Ureter (tissue), 1 donor: ENCODE measurements at places on chromosomes 12 and 14. TPM values are rescaled to one million over a fixed set of nuclear protein-coding genes. Genes with fewer than 3 reads are reported as not detected.

Gene WDR20
- 45.7 TPM for total RNA-seq

GRCh38 chr12:124703856-124704255, 136.4 kb upstream of the NCOR2 start:
- DNase-seq, result no peak

Gene DNAI7
- total RNA-seq, result 1.5 TPM

- DNase-seq, result no peak
Measured at GRCh38 chr14:103029936-103030335, 27.4 kb downstream of the CDC42BPB start.

GRCh38 chr14:100571837-100572236, 15.4 kb downstream of the BEGAIN start:
- no peak for DNase-seq

GRCh38 chr12:50841716-50842531, 802 bp upstream of the TMPRSS12 start:
- no peak for DNase-seq

Gene HOXC9
- total RNA-seq, result 1.7 TPM

Gene GALNT6
- 9.9 TPM for total RNA-seq

DNA sequence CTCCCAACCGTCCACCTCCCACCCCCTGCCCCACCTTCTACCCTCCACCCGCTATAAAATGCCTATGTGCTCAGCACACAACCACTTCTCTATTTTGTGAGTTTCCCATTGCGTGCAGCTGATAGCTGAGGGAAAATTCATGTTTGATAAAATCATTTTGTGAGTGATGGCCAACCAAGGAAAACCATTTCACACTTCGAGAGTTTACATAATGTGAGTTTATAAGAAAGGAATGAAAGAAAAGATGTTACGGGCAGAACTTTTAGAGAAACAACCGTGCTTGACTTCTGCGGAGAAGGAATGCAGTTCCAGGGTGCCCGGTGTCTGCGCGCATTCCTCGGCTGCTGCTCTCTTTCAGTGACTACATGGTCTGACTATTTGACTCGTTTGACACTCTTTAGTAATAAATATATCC, 140.9 kb downstream of the EFCAB11 start:
- DNase-seq, result no peak

- DNase-seq, result no peak
Measured at GRCh38 chr12:13124656-13125505, 21.4 kb upstream of the GSG1 start.
